ENCODE measurements at places on chromosomes 5 and 9. TPM values are rescaled to one million over a fixed set of nuclear protein-coding genes. Genes with fewer than 3 reads are reported as not detected.

GRCh38 chr5:72814104-72814503 is 2.4 kb upstream of the TNPO1 start:
- no peak for DNase-seq

DNA sequence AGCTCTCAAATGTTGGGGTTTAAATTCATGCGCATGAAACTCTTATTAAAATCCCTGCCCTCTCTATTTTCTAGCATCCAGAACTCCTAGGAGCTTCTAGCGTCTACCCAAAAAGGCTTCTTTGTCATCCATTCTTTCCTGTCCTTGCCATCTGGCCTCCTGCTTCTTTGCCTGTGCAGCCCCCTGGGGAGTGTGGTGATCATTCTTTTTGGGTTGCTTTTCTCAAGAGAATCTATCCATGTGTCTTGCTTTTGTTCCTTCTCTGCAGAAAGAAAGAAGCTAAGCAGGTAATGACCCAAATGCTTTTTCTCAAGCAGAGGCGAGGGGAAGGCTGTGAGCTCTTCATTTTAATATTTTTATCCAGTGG is 26.6 kb downstream of the SKP2 start:
- DNase-seq, result no peak

PRR7 gene
- polyA plus RNA-seq, result 2.5 TPM

- peak; percentile 61 for DNase-seq
Observed at GRCh38 chr5:15105799-15106393, 234.3 kb upstream of the ANKH start.

GRCh38 chr5:156037151-156037909 is 289.6 kb upstream of the SGCD start:
- DNase-seq, result no peak

WNT8A gene
- not detected for polyA plus RNA-seq

- DNase-seq, result no peak
Observed at GRCh38 chr9:85013703-85014102, 344.2 kb downstream of the NTRK2 start.

DNA sequence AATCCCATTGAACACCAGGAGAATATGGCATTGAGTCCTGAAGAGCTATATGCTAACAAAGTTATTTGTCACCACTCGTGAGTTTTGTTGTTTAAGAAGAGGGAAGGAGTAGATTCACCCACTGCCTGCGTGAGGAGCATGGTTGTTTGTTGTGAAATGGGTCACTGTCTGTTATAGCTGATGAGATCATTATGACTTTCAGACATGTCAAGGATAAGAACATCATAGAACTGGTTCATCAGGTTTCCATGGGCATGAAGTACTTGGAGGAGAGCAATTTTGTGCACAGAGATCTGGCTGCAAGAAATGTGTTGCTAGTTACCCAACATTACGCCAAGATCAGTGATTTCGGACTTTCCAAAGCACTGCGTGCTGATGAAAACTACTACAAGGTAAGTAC is 76.9 kb downstream of the SYK start:
- DNase-seq, result no peak

GRCh38 chr5:52804981-52805380 is 17.3 kb downstream of the ITGA1 start:
- no peak for DNase-seq

- no peak for DNase-seq
Observed at GRCh38 chr5:72883850-72884249, 67.4 kb downstream of the TNPO1 start.

SAPCD2 gene
- polyA plus RNA-seq, result 5.0 TPM

DNA sequence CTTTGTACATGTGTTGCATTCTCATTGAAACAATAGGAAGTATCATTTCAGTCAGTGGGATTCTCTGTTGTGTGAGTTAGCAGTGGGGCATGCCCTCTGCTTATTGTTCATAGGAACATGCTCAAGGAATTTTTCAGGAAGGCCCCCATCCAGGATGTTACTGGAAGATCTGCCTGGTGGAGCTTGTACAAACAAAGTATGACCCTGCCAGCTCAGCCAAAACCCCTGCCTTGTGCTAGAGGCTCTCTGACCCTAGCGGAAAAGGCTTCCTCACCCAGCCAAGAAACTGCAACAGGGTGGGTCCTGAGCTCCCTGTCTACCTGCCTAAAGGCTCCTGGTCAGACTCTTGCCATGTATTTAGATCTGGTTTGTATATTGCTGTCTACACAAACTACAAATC is 43.2 kb downstream of the MRRF start:
- no peak for DNase-seq

- no peak for DNase-seq
Observed at GRCh38 chr9:116800885-116801284, 113.8 kb downstream of the TRIM32 start.

DNA sequence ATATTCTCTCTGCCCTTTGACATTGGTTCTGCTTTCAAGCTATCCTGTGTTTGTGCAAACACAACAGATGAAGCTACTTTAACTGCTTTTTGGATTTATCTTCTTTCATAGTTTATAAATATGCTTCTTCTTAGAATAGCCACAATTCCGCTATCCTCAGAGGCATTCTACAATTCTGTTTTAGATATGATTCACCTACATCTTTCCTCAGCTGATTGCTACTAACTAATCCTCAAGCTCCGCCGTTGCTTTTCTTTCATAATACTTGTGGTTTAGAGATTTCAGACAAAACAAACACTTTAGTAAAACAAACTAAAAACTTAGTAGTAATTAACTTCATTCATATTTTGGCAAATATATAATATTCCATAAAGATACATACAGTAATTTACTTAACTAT is 52.5 kb downstream of the ECPAS start:
- DNase-seq, result no peak

DNA sequence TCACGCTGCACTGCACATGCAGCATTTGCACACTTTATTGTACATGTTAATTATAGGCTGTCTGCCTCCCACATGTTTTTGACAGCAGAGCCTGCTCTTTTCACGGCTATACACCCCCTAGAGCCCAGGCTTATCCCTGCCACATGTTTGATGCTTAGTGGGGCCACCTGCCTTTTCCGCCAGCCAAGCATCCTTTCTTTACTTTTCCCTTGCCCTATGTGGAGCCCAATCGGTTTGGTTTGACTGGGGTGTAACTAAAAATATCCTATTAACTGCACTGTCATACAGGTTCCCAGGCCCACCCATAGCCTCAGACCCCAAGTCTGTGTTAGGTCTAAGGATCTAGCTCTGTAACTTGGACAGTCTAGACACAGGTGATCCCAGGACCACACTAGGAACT is 18.9 kb upstream of the S1PR3 start:
- no peak for DNase-seq

- DNase-seq, result no peak
Observed at GRCh38 chr9:72985746-72986145, 32.9 kb upstream of the ALDH1A1 start.

- DNase-seq, result peak; percentile 35
Observed at GRCh38 chr5:35319333-35320002, 89.2 kb upstream of the PRLR start.

SLC25A2 gene
- polyA plus RNA-seq, result not detected

- no peak for DNase-seq
Observed at GRCh38 chr5:98774192-98775033, 950 bp downstream of the RGMB start.

DNA sequence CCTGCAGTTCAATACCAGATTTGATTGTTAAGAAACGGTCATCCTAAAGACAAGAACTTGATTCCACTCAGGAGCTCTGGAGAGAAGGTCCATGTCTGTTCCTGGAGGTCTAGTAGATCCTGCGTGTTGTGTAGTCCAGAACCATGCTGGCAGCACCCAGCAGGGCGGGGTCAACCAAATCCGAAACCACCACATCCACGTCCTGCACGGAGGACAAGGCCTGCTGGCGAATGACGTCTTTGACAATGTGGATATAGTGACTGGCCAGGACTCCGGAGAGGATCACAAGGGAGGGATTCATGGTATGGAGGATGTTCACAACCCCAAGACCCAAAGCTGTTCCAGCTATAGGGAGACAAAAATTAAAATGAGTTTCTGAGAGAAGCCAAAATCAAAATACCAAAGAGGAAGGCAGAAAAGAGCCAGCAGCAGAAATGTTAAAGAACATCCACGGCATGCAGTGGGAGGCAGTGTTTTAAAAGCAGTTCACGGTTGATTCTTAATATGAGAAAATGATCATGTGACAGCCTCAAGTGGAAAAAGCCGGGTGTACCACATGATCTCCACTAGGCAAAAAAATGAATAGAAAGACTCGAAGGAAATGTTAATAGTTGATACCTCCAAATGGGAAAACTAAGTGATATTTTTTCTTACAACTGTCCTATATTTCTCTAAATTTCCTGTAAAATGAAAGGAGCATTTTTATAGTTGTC is 26.7 kb downstream of the CLTA start:
- no peak for DNase-seq

GRCh38 chr9:76642074-76642473 is 122.2 kb upstream of the PCA3 start:
- DNase-seq, result no peak
